ENCODE measurements at places on chromosomes 6 and 20. TPM values are rescaled to one million over a fixed set of nuclear protein-coding genes. Genes with fewer than 3 reads are reported as not detected.

The GGTLC1 gene
- total RNA-seq, result not detected

The RGS17 gene
- 8.5 TPM for total RNA-seq

The OTOR gene
- total RNA-seq, result not detected

The BPIFB4 gene
- not detected for total RNA-seq

The CRISP3 gene
- total RNA-seq, result not detected
